ENCODE measurements at places on chromosomes 12 and 14. TPM values are rescaled to one million over a fixed set of nuclear protein-coding genes. Genes with fewer than 3 reads are reported as not detected.

SLC41A2 gene
- 0.82 TPM for total RNA-seq

MYF6 gene
- total RNA-seq, result not detected

LIN7A gene
- not detected for total RNA-seq

AHNAK2 gene
- total RNA-seq, result not detected

ZFYVE1 gene
- 17.5 TPM for total RNA-seq

AICDA gene
- total RNA-seq, result 0.43 TPM

ABHD4 gene
- total RNA-seq, result 13.0 TPM

EML5 gene
- 1.6 TPM for total RNA-seq

GLT1D1 gene
- not detected for total RNA-seq

MSI1 gene
- not detected for total RNA-seq

SYCP3 gene
- 0.43 TPM for total RNA-seq

Measured in activated naive CD4-positive, alpha-beta T cell treated with anti-CD3 and anti-CD28 coated beads, Interleukin-2, amount 10 ng/mL, durations not matched to agents 5 hours and 36 hours (primary cell).